ENCODE measurements at places on chromosomes 1 and 21.

DNA sequence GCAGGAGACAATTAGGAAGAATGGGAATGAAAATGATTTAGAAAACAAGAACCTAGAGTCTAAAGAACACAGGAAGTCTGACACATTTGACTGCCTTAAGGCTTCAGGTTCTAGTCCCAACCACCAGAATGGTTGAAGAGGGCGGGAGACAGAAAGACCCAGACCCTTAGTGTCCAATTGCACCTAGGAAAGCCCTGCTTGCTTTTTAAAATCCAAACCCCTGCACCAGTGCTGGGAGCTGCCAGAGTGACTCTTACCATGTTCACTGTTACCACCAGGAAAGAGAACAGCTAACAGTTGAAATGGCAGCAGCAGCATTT lies 265 bp downstream of the CD1B start:
- DNase-seq: no peak

- no peak for DNase-seq
These were observed 31.4 kb upstream of the DENND1B start for GRCh38 chr1:197806718-197807117.

GRCh38 chr21:38376235-38376634 lies 119.4 kb downstream of the KCNJ15 start:
- no peak for DNase-seq

GRCh38 chr1:61337981-61338848 lies 255.9 kb downstream of the NFIA start:
- no peak for DNase-seq
